ELF-1 (cell line): ENCODE measurements at places on chromosomes 1 and 21.

DNA sequence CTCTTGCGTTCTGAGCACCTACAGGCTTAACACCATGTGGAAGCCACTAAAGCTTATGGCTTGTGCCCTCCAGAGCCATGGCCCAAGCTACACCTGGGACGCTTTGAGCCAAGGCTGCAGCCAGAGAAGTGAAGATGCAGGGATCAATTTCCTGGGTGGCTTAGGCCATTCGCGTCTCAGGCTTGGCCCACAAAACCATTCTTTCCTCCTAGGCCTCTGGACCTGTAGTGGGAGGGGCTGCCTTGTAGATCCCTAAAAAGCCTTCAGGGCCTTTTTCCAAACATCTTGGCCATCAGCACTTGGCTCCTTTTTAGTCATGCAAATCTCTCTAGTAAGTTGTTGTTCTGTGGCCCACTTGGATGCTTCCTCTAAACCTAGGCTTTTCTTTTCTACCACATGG, 401.7 kb upstream of the RUNX1 start:
- DNase-seq = no peak

DNA sequence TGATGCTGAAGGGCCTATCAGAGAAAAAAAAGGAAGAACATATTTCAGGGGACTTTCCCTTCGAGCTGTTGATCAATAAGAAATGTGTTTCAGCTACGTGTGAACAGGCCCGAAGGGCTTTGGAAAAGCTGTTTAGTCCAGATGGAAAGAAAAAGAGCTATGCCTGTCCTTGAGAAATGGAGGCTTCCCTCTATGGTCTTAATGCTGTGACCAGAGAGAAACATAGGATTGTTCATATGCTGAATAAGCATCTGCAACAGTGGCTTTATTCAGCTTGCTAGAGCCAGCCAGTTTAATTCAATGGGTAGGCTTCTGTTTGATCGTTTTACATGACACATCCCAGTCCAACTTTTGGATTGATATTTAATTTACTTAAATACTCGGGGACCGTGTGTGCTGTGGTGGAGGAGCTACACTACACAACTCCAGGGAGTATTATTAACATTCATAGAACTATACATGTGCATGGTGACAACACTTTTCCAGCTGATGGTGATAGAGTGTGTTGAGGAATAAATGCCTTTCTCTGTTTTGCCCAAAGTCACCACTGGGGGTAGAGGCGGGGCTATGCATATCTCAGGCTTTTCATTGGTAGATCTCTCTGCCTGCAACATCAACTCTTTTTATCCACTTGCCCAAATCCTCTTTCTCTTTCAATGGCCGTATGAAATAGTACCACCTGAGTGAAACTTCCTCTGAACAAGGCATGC, 106.7 kb upstream of the C8B start:
- no peak for DNase-seq

GRCh38 chr1:31222176-31222575, 17.5 kb downstream of the NKAIN1 start:
- no peak for DNase-seq

GRCh38 chr1:25193229-25193628, 39.1 kb downstream of the SYF2 start:
- no peak for DNase-seq

DNA sequence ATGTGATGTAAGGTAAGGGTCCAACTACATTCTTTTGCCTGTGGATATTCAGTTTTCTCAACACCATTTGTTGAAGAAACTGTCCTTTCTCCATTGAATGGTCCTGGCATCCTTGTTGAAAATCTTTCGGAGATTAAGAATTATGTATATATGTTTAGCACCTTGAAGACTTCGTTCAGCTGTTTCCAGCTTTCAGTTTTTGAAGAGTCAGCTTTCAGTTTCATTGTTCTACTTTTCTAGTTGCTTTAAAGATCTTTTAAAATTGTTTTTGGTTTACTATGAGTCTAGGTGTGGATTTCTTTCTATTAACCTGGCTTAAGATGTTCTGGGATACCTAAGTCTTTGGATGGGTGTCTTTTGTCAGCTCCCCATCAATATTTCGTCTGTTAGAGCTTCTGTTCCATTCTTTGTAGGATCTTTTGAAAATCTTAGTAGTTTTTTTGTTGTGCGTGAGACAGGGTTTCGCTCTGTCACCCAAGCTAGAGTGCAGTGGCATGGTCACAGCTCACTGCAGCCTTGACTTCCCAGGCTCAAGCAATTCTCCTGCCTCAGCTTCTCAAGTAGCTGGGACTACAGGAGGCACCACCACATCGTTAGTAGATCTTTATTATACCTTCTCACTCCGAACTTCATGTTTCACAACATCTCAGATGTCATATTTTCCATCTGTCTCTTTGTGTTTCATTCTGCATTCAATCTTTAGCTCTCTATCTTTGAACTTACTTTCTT, 353.5 kb upstream of the B3GALT2 start:
- no peak for DNase-seq

DNA sequence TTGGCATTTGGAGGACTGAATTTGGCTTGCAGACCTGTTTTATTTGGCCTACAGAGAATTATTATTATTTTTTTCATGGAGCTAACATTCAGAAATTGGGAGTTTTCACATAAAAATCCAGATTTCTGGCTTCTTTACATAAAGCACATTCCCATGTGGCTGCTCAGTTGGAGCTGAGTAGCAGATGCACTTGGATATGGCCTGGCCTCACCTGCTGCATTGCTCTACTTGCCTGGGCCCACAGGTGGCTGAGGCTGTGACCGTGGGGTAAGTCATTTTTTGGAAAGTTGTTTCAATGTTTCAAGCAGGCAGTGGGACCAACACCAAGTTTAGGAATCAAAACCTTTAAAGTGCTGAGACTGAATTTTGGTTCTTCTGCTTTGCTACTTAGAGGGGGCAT, 56.7 kb downstream of the GADD45A start:
- no peak for DNase-seq

GRCh38 chr21:42818328-42818749, 61.0 kb downstream of the WDR4 start:
- peak; percentile 59 for DNase-seq

DNA sequence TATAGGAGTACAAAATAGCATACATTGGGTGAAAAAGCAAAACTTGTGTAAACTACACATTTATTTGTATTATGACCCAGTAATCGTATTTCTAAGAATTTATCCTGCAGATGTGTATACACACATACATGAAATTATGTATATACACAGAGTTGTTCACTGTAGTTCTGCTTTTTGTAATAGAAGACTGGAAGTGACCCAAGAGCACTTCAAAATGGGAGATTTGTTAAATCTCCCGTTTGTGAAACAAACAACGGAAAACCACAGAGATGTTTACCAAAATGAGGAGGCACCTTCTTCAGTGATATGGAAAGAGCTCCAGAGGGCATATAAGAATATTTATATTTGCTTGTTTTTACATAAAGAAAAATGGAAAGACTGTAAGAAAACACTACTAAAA, 18.0 kb upstream of the MNDA start:
- no peak for DNase-seq
